Renal cortical epithelial cell (primary cell): ENCODE measurements at places on chromosomes 12 and 14.

GRCh38 chr12:26853303-26854030 lies 20.5 kb upstream of the ITPR2 start:
- peak; percentile 73 for DNase-seq

- no peak for DNase-seq
Measured at GRCh38 chr14:73057944-73058223, 450 bp upstream of the RBM25 start.

DNA sequence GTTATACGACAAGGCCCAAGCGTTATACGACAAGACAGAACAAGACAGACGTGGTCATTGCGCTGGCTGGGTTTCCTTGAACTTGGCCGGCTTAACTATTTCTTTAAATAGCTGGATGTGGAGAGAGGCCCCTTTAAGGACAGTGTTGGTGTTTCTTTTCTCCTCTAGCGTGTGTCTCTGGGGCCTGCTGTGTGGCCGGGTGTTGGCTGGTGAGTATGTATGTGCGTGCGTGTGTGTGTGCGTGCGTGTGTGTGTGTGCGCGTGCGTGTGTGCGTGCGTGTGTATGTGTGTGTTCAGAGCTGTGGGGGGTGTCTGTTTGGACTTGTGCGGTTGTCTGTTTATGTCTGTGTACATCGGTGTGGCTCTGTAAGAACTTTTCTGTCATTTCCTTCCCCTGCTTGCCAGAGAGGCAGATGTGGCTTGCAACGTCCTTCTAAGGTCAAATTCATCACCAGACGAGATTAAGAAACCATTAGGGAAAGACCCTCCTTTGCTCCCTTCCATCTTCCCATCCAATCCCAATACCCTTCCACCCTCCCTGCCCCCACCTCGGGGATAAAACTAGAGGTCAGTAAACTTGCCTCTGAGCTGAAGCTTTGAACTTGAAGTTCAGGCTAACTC lies 78.6 kb upstream of the TBX3 start:
- DNase-seq = no peak

DNA sequence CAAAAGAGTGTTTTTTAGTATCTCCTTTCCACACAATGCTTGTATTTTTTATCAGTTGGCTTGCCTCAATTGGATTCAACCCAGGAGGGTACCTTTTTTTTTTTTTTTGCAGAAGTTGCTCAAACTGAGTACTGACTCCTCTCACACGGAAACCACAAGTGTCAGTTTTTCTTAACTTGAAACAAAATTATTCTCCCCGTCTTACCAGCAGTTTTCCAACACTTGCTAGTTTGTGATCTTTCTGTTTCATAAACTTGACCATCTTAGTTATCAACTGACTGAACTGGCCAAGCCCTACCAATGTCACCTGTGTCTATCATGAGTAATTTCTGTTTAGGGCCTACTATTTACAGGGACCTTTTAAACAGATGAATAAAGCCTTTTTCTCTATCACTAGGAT lies 34.1 kb upstream of the ITPR2 start:
- no peak for DNase-seq

DNA sequence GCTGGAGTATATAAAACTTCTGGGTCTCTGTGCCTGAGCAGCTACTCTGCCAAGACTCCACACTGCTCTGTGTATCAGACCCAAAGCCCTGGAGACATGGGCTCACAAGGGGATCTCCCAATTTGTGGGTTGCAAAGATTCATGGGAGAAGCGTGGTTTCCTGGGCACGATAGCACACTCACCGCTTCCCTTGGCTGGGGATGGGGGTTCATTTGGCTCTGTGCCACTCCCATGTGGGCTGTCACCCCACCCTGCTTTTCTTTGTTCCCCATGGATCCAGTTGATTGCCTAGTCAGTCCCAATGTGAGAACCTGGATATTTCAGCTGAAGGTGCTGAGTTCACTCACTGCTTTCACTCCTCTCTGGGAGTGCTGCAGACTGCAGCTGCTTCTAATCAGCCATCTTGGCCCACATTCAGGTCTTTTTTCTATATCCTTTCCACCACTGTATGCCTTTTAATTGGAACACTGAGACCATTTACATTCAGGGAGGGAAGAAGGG lies 40.0 kb upstream of the PCNX4 start:
- DNase-seq = no peak

- DNase-seq = no peak
Measured at GRCh38 chr12:124877423-124877822, 13.8 kb upstream of the SCARB1 start.

GRCh38 chr12:110165540-110166159 lies 41.5 kb downstream of the IFT81 start:
- DNase-seq = peak; percentile 32

DNA sequence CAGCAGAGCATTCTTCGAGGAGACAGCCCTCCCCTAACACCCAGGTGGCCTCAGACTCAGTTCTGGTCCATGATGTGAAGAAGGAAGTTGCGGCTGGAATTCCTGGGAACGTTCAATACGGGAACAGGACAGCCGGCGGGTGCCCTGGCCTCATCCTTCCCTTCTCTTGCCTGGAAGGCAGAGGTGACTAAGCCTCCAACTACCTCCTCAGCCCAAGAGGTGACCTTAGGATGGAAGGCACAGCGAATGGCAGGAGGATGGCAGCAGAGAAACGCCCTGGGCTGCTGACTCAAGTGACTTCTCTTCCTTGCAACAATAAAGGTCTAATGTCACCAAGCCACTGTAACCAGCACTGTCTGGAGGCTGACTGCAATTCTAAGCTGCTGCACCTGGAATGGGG lies 36.1 kb downstream of the DHX37 start:
- DNase-seq = no peak

DNA sequence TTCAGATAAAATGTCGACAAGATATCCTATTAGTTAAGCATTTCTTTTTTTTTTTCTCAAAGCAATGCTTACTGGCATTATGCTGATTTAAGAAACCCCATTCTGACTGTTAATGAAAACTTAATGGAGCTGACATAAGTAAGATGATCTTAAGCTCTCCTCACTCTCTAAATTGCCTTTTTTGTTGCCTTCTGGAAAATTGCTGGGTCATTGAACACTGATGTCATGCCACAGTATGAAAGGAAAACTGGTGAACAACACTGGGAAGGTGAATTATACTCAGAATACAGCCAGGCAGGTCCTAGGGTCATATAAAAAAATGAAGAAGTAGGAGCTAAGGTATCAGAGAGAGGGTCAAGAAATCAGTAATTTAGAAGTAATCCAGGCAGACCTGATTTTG lies 179.9 kb downstream of the BTG1 start:
- DNase-seq = peak; percentile 69

GRCh38 chr14:26124896-26125438 lies 472.9 kb downstream of the NOVA1 start:
- DNase-seq = no peak

DNA sequence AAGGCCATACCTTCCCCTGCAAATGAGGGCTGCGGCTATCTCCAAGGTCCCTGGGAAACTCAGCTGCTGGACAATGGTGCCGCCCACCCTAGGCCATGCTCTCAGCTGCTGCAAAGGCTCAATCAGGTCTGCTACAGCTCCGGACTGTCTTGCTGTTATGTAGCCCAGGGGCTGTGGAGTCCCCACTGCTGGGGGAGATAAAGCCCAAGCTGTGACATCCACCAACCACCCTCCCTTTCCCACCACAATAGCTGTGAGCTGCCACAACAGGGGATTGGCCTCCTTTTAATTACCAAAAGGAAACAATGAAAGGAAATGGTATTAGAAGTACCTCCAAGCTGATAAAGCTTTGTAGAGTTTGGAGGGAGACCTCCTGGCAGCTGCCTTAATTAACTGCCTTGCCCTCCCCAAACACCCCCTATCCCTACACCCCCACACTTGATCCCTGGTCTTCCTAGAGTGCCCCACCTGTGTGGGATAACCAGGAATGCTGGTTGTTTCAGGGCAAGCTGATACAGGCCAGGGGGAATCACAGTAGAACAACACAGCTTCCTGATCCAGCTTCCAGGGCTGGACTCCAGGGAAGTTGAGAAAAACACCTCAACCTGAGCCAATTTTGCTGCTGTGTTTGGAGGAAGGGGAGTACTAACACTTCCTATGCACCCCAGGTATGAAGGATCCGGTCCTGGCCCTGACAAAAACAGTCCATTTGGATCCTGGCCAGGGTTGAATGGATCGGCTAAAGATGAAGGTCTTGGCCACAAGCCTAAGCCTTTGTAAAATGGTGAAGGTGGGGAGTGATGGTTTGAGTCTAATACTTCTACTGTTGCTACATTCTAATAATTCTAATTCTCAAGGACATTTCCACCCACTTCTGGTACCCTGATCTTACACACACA lies at the start of gene VWF:
Gene VWF, minus strand, starts transcription at position 260 of the 899 bp plus-strand sequence. CDS start 1,474 bp downstream, outside the sequence.
- no peak for DNase-seq

DNA sequence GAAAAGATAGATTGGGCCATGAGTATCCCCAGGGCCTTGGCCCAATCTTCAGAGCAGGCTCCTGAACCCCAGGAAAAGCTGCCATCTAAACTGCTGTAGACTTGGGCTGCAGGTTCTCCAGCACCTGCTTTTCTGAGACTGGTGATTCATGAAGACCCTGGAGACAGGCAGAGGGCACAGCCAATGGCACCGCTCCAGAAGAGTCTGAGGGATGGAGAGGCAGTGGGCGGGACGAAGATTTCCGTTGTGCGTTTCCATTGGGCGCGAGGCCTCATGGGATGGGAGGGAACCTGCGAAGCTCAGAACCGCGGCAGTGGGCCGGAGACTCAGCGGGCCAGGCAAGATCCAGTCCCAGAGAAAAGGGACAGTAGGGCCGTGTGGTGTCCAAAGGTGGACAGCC lies 375.1 kb downstream of the IPO8 start:
- no peak for DNase-seq

- no peak for DNase-seq
Measured at GRCh38 chr14:68082698-68083291, 263.2 kb downstream of the RAD51B start.

DNA sequence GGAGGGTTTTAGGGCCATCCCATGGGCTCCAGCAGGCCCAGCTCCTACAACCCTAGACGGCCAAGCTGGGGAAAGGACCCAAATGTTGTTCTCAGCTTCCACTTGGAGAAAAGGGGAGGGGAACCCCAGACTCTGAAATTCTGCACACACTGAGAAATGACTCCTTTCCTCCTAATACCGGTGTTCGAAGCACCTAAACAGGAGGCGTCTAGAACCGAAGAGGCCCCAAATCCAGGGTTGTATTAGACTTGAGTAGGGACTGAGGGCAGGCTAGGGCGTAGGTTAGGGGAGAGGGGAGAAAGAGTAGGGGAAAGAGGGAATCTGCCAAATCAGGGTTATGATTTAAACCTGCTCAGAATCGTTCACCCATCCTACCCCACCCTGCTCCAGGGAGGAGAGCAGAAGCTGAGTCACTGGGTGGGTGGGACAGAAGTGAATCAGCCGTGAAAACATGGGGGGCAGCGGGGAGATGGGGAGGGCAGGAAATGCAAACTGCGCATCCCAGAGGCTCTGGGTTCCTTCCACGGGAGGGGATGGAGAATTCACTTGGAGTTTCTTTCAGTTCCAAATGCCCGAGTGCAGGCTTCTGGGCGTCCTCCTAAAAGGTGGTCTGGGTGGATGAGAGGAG lies 1.0 kb downstream of the IGFBP6 start:
- no peak for DNase-seq

DNA sequence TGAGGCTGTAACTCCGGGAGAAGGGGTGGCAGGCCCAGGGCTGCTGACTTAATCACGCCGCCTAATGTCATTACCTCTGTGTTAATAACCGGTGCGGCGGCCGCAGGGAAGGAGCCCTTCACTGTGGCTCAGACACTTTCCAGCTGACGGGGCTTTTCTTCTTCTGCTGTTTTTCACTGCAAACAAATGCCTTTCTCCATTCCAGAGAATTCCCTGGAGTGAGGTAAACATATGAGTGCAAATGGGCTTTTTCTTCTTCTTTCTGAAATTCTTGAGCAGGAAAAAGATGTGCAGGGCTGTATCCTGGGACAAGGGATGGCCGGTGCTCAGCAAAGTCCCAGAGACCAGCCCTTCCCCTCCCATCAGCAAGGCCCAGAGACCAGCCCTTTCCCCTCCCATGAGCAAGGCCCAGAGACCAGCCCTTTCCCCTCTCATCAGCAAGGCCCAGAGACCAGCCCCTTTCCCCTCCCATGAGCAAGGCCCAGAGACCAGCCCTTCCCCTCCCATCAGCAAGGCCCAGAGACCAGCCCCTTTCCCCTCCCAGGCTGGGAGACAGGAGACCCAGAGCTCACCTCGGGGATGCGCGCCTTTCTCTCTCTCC lies 33.4 kb upstream of the FAM181A start:
- DNase-seq = no peak

GRCh38 chr12:104475271-104475670 lies 18.5 kb downstream of the CHST11 start:
- DNase-seq = no peak

DNA sequence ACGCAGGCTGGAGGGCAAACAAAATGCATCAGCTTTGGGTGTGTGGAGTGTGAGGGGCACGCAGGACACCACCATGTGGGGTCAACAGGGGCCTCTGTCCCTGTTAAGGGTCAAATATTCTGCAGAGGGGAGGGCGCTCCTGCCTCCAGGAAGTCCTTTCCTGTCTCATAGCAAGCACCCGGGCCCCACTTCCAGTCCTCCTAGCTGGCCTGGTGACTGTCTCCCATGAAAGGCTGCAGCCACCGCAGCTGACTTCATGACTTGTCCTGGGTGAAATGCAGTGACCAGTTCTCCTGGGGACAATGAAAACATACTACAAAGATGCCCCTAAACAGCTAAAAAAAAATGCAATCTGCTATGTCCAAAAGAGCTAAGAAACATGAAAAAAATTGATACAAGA lies 53.6 kb downstream of the LGMN start:
- DNase-seq = no peak

DNA sequence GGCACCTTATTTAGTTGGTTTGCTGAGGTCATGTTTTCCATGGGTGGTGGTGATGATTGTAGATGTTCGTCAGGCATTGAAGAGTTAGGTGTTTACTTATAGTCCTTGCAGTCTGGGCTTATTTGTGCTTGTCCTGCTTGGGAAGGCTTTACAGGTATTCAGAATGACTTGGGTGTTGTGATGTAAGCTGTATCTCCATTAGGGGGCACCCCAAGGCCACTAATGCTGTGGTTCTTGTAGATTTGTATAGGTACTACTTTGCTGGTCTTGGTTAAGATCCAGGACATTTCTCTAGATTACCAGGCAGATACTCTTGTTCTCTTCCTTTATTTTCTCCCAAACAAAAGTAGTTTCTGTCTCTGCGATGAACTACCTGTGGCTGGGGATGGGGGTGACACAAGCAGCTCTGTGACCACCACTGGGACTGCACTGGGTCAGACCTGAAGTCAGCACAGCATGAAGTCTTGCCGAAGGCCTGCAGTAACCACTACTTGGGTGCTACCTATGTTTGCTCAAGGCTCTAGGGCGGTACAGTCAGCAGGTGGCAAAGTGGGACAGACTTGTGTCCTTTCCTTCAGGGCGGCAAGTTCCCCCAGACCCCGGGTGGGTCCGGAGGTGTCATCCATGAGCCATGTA lies 35.8 kb upstream of the FBXO33 start:
- peak; percentile 47 for DNase-seq

DNA sequence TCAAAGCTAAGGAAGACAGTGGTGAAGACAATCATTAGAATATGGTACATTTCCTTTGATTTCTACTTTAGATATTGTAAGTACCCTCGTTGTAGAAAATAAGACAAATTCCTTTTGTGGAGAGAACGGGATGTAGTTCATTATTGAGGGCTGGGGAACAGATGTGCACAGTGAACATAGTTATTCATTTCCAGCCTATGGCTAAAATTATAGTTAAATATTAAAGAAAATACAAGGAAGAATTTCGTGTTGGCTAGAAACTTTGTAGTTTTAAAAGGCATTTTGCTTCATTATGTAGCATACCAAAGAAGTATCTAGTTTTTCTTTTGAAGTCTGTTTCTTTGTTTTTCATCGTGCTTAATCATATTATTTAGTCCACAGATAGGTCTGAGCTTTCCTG lies 201.8 kb downstream of the ESR2 start:
- peak; percentile 64 for DNase-seq
